ENCODE measurements at places on chromosomes 5 and 9.

- no peak for DNase-seq
Observed at GRCh38 chr9:86821006-86821845, 126.1 kb downstream of the GAS1 start.

DNA sequence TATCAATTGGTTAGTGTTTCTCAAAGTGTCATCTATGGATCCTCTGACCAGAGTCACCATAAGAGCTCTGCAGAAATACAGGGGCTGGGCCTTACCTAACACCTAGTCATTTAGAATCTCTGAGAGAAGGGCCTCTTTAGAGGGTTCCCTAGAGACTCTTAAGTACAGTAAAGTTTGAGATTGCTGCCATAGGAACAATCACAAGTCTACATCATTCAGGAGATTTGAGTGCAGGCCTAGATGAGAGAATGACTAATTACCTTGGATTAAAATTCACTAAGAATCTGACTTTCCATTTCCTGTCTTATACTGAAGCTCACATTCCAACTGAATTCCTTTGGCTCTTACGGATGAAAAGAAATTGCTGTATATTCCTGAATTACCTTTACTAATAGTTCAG is 182.1 kb upstream of the PTGER4 start:
- no peak for DNase-seq

- no peak for DNase-seq
Observed at GRCh38 chr5:139670369-139671095, 22.4 kb downstream of the CXXC5 start.

- DNase-seq, result no peak
Observed at GRCh38 chr9:5892456-5893133, 1.9 kb downstream of the MLANA start.

GRCh38 chr9:12764150-12764549 is 10.7 kb upstream of the LURAP1L start:
- DNase-seq, result no peak

DNA sequence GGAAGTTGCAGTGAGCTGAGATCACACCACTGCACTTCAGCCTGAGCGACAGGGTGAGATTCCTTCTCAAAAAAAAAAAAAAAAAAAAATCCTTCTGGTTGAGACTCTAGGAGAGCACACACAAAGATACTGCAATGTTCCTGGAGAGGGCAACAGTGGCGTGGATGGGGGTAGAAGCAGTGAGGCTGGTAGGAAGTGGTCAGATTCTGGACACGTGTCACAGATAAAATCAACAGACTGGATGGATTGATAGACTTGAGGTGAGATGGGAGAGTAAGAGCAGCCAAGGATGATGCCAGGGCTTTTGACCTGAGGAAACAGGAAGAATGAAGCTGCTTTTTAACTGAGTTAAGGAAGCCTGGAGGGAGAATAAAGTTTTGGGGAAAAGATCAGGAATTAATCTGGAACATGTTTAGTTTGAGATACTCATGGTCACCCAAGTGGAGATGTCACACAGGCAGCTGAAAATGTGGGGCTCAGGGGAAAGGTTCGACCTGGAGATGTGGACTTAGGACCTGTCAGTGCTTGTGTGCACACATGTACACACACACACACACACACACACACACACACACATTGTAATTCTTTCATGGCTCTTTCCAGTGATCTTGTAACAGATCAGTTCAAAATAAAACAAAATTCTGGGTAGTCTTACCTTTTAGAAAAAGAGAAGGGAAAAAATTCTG is 88.1 kb downstream of the FANCC start:
- no peak for DNase-seq

DNA sequence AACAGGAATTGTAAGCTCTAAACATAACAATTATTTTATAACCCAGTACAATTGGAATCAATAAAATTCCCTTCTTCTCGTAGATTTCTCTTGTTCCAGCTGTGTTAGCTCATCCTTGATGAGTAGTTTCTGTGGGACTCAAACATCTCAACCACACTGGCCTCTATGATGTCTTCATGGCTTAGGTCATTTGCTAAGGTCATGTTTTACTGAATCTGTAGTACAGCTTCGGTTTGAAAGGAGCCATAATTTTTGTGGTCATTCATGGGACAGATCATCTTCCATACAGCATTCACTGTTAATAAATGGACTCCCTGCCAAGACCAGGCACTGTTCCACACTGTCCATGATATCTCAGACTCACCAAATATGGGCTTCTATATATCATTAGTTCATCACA is 369.0 kb upstream of the RFX3 start:
- DNase-seq, result no peak

- DNase-seq, result no peak
Observed at GRCh38 chr9:38062498-38063362, 6.3 kb downstream of the SHB start.

GRCh38 chr9:81625969-81626368 is 63.4 kb downstream of the TLE1 start:
- no peak for DNase-seq

DNA sequence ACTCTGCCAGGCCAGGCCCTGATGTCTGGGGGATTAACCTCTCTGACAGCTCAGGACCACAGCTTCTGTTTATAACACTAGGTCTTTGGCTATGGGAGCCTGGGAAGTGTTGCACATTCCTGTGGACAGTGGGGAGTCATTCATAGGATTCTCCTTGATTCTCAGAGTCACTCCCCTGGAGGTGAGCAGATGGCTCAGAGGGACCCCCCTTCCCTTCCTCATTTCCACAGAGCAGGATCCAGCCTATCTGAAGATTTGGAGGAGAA is 60.2 kb downstream of the NRG2 start:
- no peak for DNase-seq

- DNase-seq, result no peak
Observed at GRCh38 chr5:149762958-149763630, 33.0 kb downstream of the PPARGC1B start.

DNA sequence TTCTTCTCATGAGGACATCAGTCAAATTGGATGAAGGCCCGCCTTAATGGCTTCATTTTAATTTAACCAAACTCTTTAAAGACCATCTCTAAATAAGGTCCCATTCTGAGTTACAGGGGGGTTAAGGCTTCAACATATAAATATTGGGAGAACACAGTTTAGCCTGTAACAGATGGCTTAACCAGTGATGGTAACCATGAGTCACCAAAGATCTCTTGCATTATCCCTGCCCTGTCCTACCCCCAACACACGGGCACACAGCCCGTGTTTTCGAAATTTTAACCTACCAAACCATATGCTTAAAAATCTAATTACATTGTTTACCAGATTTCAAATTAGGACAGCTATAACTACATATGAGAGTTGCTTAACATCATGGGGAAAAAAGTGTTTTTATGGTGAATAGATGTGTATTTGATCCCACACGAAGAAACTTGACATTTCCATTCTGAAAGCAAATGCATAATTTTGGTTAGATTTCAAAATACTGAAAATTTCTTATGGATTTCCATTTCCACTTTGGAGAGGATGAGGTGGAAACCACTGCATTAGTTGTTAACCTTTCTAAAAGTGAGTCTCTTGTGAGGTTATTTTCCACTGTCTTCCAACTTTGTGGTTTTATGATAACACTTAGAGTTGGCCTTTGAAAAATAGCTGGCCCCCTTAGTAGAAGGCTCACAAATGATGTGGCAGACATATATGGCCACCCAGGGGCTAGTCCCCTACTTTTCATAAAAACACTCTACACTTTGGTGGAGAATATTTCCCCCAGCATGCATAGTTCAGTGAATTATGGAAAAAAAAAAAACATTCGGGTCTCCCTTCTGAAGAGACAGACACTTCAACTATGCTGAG is 849.3 kb downstream of the TLE1 start:
- DNase-seq, result no peak

- no peak for DNase-seq
Observed at GRCh38 chr5:159157552-159157951, 51.8 kb downstream of the RNF145 start.

DNA sequence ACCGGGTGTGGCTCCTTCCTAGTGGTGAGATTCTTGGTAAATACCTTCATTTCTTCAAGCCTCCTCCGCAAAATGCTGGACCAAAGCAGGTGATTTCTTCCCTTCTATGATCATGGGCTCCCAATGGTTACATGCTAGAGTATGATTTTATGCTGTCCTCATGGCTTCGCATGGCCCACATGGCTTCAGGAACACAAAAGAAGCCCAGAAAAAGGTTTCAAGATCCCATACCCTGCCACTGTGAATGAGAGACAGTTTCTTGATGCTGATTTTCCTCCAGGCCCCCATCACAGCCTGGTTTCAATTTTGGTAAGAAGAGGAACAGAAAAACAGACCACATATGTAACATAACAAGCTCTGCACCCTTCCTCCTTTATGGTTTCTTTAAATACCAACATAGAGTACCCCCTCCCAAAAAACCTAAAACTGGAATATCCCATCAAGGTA is 2.4 kb upstream of the RXFP3 start:
- no peak for DNase-seq

DNA sequence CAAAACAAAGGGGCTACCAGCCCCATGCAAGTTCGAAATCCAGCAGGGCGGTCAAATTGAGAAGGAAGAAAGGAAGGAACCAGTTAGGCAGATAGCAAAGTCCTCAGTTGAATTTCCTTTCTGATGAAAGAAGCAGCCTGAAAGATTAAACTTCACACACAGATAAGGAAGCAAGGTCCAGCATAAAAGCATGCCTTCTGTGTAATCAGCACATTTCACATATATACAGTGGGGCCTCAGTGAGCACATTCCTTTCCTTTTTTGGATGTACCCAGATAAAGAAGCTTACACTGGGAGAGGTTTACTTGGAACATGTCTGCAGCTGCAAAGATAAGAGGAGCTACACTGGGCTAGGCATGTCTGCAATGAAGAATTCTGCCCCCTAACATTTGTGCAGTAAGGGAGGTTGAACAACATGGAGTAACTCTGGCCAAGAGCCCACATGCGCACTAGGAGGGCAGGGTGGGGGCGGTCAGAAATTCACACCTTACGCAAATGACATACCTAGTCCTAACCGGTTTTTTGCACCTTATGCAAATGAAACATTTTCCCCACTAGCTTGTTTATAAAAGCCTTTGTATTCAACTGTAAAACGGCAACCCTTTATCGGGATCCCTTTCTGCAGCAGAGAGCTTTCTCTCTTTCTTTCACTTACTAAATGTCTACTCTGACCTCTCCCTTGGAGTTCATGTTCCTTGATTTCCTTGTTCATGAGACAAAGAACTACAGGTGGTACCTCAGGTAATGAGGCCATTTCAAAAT is 149.7 kb upstream of the FBXL17 start:
- DNase-seq, result no peak

DNA sequence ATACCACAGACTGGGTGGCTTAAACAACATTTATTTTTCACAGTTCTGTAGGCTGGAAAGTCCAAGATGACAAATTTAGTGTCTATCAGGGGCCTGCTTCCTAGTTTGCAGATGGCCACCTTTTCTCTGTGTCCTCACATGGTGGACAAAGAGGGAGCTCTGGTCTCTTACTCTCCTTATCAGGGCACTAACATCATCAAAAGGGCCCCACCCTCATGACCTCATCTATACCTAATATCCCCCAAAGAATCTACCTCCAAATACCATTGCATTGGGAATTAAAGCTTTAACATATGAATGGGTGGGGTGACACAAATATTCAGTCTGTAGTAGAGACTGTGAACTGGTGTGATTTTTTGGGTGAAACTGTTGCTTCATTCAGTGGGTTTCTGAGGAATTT is 78.1 kb downstream of the C7 start:
- DNase-seq, result no peak

GRCh38 chr5:135246923-135247795 is 151.9 kb downstream of the MACROH2A1 start:
- peak; percentile 71 for DNase-seq

DNA sequence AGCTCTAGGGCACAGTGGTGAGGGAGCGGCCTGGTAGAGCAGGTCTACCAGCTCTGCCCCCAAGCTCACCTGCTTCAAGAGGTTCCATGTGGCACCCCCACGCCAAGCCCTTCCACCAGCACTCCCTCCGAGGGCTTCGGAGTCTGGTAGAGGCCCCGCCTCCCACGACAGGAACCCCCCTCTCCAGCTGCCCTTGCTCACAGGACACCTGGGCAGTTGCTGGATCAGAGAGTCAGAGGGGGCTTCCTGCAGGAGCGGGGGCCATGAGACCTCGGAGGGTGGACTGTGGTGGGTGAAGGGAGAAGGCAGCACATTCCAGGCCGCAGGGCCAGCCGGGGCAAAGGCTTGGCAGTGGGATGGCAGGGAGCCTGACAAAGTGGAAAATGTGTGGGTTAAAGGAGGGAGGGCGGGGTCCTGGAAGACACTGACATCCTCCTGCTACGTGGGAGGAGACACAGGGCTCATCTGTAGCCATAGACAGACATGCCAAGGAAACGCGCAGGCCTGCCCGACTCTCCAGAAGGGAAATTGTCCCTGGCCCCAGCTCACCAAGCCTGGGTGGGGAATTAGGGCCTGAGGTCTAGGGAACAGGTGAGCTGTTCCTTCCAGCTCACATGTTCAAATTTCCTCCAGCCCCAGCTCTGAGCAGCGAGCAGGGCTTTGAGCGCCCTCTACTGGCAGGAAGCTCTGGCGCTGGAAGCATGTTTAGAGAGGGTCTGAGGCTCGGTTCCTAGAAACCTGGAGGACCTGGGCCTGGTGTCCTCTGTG is 74.2 kb downstream of the NTNG2 start:
- peak; percentile 87 for DNase-seq

DNA sequence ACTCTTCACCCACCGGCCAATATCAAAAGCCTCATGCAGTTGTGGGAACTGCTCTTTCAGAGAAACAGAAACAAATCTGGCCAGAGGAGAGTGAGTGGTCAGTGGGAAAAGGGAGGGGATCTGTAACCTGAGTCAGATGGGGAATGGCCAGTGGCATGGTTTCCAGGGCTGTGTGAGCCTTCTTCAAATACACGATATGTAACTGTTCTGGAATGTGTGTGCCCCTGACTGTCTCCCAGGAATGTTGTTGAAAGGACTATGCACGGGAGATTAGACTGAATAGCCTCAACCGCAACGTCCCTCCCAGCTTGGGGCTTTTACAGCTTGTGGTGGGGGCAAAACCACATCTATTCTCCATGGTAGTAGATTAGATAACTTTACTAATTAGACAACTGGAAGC is 60.8 kb downstream of the SH3TC2 start:
- DNase-seq, result no peak

DNA sequence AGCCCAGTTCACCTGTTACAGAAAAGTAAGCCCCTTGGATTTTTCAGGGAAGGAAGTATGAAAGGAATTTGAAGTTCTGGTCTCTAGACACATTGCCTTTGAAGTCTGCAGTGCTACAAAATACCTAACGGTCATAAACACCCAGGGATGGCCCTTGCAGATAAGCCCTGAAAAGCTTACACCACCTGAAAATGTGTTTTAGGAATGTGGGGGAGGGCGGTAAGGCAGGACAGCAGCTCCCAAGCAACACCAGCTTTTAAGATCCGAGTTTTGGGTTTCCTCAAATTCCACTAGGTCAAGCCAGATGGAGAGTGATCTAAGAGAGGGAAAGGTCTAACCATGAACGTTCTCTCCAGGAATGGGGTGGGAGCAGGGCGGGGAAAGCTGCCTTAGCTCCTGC is 114.1 kb upstream of the PANK3 start:
- no peak for DNase-seq

- DNase-seq, result no peak
Observed at GRCh38 chr5:123289210-123289609, 134.0 kb downstream of the CEP120 start.
